ENCODE measurements at places on chromosomes 5 and 9.

GRCh38 chr9:19050637-19051591, 1.7 kb downstream of the RRAGA start:
- no peak for DNase-seq

DNA sequence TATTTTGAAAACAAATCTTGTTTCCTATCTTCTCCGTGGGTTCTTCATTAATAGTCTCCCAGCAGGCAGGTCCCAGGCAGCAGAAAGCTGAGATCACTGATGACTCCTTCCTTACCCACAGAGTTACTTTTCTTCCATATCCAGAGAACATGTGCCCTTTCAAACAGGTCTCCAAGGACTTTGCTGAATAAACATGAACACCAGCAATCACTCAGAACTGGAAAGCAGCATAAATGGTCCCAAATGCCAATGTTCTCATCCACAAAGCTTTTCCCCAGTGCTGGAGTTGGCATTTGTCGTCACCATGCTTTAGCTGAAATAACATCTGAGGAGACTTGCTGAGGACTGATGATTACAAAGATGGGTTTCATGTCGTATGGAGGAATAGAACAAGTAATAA, 134.0 kb downstream of the YIPF5 start:
- DNase-seq, result no peak

DNA sequence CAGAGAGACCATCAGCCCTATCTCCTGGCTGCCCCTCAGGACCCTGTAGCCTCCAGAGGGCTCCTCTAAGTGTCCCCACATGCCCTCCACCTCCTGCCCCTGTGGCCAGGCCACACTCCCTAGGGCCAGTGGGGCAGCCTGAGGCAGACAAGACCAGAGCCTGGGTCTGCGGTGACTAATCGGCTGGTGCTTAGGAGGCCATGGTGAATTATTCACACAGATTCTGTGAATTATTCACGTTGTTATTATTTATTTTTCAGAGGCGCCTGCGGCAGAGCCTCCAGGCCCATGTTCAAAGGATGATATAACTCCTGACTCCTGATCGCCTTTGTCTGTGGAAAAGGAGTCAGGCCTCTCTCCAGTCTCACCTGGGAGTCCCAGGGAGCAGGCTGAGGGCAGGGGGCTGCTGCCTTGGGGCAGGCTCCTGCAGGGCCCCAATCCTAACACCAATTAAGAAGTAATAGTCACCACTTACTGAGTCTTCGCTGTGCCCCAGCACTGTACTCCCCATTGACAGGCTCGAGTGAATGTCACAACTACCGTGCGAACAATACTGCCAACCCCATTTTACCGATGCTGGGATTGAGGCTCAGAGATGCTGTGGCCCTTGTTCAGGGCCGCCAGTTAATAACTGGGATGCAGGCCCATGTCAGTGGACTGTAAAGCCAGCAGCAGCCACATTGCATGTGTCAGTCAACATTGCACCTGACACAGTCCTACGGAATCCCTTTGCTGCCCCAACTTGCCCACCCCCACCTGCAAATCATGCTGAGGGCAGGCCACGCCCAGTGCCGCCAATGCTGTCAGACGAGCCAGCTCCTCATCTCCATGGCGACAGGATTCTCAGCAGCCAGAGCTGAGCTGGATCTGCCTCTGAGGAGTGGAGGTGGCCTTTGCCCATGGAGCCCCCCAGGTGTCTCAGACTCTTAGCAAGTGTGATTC, 94.9 kb downstream of the PCDH1 start:
- no peak for DNase-seq

DNA sequence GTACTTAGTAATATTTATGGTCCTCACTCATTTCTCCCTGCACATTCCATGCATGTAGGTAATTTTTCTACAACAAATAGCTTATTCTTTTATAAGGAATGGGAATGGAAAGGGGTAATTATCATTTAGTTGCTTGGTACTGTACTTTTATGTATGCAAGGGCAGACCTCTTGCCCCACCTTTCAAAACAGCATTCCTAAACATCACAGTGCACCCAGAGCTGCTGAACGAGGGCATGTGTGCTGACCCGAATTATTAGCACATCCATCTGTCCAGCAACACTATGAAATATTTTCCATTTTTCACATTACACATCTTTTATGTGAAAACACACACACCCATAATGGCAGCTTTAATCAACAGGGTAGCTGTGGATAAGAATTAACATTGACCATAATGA, 228.6 kb upstream of the ARRDC3 start:
- DNase-seq, result no peak

DNA sequence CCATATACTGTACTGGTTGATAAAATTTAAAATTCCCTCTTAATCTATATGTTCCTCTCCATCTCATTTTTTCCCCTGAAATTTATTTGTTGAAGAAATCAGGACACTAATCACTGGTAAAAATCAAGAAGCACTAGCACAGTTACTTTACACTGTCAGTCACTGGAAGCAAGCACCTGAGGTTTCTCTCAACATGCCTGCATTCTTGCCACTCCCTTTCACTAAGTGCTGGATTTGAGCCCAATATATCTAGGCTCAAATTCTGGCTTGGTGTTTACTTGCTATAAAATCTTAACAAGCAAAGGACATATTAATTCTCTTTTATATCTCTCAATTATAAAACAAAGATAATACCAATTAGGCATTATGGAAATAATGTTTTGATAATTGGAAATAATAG, 58.6 kb downstream of the DIAPH1 start:
- no peak for DNase-seq

DNA sequence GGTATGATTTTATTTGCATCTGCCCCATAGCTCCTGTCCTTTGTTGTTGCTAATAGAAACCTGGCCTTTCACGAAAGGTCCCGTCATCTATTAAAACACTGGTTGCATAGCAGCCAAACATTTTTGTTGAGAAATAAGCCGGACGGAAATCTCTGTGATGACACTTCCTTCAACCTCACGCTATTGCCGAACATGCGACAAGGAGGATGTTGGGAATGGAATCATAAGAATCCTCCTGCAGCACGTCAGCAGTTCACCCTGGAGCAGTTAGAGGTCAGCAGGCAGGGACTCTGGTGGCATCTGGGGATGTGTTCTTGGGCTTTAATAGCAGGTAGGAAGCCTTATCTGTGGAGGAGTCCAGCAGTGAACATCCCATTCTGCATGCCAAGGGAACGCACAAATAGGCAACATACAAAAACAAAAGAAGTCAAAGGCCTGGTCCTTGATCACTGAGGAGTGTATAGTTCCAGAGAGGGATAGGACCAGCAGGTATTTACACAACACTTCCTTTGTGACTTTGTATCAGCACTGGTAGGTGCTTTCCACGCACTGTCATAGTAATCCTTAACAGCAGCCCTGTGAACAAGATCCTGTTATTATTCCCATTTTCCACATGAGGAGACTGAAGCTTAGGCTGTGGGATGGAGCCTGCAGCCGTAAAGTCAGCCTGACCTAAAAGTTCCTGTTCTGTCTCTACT, 33.4 kb downstream of the ARHGAP26 start:
- DNase-seq, result no peak

GRCh38 chr5:54073131-54073530, 237.2 kb downstream of the ARL15 start:
- DNase-seq, result no peak

- DNase-seq, result no peak
Measured at GRCh38 chr5:32285510-32286138, 27.1 kb downstream of the MTMR12 start.

DNA sequence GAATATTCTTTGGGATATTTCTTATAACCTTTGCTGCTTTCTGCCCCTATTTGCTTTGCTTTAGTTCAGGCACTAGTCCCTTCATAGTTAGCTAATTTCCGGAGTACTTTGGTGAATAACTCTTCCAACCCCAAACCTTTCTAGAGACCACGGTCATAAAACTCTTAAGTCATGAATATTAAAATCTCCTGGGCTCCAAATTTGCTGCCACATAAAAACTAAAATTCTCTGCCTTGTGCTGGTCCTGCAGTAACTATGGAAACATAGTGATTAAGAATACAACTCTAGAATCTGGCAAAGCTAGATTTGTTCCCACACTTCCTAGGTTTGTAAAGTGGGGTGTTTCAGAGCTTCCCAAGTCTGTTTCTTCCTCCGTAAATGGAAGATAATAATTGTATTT, 10.0 kb upstream of the ACTBL2 start:
- no peak for DNase-seq

DNA sequence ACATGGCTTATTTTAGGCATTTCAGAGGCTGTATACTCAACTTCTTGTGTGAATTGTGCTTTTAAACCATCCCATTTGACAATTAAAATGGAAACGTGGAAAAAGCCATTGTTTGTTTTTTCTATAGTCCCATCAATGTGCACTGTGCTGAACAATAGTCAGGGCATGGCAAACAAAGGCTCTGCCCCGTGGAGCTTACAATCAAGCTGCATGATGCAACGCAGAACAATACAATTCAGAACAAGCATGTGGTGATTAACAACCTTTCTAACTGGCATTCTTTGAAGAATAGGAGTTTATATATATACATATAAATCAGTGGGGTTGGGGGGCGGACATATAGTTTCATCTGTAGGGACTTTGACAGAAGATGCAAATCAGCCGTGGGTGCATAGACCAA, 2125.4 kb upstream of the WWC1 start:
- DNase-seq, result no peak

GRCh38 chr5:131263648-131264450, at the start of gene CDC42SE2:
Gene CDC42SE2, plus strand, starts transcription at chr5:131264053. Its CDS starts 95,441 bp downstream, at chr5:131359494.
- peak; percentile 28 for DNase-seq

DNA sequence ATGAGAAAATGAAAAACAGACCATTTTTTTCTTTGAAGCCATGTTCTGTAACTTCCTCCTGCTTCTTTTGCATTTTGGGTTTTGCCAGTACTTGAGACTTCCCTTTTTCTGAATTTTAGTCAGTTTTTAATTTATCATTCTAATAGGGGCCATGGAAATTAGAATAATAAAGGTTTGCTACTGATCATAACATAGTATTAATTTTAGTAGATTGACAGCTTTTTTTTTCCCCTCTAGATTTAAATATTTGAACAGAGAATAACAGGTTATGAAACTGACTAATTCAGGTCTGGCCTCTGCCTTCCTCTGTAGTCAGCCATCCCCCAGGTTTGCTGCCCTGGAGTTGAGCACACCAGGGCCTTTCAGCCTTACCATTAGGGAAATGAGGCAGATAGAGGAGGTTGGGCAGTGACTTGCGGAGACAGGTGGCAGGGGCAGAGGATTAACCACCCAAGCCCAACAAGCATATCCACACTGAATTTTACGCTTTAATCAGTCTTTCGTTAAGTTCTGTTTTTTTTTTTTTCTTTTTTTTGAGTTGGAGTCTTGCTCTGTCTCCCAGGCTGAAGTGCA, 80.1 kb upstream of the TNFAIP8 start:
- no peak for DNase-seq

GRCh38 chr9:93963969-93964368, 8.8 kb upstream of the BARX1 start:
- DNase-seq, result no peak

GRCh38 chr5:107428303-107428813, 242.4 kb downstream of the EFNA5 start:
- no peak for DNase-seq

- DNase-seq, result no peak
Measured at GRCh38 chr5:33317271-33317670, 123.5 kb upstream of the TARS1 start.

DNA sequence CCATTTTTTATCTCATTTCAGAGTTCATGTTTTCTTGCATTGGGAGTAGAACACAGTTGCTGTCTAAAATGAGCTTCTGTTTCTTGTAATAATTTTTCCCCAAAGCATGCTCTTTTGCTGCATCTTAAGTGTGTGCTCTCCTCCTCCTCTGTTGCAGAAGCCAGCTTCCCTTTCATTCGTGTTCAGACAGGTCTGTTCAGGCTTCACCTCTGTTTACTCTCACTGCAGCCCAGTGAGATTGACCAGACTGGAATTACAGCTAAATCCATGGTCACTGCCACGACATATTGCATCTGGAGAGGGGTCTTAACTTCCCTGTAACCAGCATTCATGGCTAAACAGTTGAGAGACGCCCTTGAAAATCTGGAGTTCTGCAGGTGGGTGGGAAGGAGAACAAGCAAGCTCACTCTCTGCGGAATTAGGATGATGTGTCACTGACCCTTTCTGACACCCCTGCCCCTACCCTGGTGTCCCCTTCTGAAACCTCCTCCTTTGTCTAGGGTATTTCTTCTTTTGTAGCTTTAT, 223.2 kb downstream of the FSTL4 start:
- no peak for DNase-seq

- no peak for DNase-seq
Measured at GRCh38 chr5:110853267-110853666, 114.5 kb downstream of the SLC25A46 start.

DNA sequence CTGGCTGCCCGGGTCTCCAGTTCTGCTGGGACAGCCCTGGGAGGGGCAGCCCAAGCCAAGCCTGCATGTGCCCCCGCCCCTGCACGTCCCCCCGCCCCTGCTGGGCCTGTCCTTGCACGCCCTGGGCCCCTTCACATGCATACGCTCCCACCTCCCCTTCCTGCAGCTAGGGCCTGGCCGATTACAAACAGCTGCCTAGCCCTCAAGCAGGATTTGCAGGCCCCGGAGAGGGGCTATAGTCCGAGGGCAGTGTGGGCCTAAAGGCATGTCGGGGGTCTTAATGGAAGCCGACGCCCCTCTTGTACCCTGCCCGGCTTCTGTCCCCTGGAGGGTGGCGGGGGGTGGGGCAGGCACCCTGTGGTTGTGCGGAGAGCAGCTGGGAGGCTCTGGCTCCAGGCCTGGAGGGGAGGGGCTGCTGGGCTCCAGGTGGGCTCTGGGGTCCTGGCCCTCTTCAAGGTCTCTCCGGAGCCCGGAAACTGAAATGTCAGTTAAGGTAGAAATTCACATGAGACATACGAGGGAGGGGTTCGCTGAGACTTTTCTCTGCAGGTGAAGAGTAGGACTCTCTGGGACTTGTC, 16.9 kb downstream of the COL5A1 start:
- DNase-seq, result no peak

DNA sequence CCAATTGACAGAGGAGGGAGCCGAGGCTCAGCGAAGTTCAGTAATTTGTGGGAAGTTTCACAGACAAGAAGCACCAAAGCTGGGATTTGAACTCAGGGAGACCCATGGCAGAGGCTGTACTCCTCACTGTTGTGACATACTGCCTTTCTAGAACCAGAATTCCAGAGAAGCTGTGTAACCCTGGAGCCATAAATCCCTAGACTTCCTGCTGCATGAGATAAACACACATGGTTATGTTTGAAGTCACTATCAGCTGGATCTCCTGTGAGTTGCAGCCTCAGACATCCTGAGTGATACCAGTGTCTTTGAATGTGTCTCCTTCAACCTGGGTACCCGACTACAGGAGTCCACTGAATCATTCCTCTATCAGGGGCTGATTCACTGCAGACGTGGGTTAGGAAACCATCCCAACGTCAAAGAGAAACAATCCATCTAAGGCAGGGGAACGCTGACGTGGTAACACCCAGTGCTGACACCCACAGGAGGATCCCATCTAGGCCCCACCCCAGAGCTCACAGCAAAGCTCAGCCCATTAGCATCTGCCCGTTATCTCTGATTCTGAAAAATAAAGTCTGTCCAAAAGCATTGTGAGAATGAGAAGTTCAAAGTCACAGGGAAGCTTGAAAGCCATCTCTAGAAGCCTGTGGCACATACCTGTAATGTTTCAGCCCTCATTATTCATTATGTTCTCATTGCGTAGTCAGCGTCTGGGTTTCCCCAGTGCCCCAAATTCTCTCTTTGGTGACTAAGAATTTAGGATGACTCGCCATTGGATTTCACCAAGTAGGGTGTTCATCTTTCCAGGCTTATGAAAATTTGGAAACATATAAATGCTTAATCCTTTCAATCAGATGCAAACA, 36.3 kb upstream of the BASP1 start:
- DNase-seq, result no peak

GRCh38 chr5:166499447-166500240, 1791.8 kb upstream of the WWC1 start:
- no peak for DNase-seq

- DNase-seq, result peak; percentile 31
Measured at GRCh38 chr5:35856765-35857351, at the start of gene IL7R. Gene IL7R, plus strand, starts transcription at chr5:35856891. Its CDS starts 87 bp downstream, at chr5:35856978.
